Activated CD4-positive, alpha-beta T cell treated with anti-CD3 and anti-CD28 coated beads, Interleukin-2, amount 10 ng/mL, durations not matched to agents 24 days and 14 days (primary cell): ENCODE measurements at places on chromosomes 4 and X. TPM values are rescaled to one million over a fixed set of nuclear protein-coding genes. Genes with fewer than 3 reads are reported as not detected.

- H3K4me1 ChIP-seq: no peaks in the 10 kb centered on the region
- H3K4me3 ChIP-seq: no peak overlapping the region
- DNase-seq: no peak
- no peak overlapping the region for H3K27ac ChIP-seq
- no peaks in the 10 kb centered on the region for H3K36me3 ChIP-seq
Observed at GRCh38 chr4:84958434-84958833, 8.1 kb downstream of the WDFY3 start.

GRCh38 chrX:150768580-150769190 lies 75.5 kb downstream of the MTMR1 start:
- peaks cover 4% of the 10 kb centered on the region for H3K36me3 ChIP-seq
- H3K4me1 ChIP-seq: peaks cover 2% of the 10 kb centered on the region
- no peak overlapping the region for H3K27ac ChIP-seq
- no peak for DNase-seq
- no peak overlapping the region for H3K4me3 ChIP-seq
- no peaks in the 10 kb centered on the region for H3K27me3 ChIP-seq

GRCh38 chr4:186942758-186943377 lies 219.2 kb upstream of the FAT1 start:
- no peak overlapping the region for H3K27ac ChIP-seq
- H3K27me3 ChIP-seq: no peaks in the 10 kb centered on the region
- H3K36me3 ChIP-seq: no peaks in the 10 kb centered on the region
- no peaks in the 10 kb centered on the region for H3K4me1 ChIP-seq
- no peak overlapping the region for H3K4me3 ChIP-seq

DNA sequence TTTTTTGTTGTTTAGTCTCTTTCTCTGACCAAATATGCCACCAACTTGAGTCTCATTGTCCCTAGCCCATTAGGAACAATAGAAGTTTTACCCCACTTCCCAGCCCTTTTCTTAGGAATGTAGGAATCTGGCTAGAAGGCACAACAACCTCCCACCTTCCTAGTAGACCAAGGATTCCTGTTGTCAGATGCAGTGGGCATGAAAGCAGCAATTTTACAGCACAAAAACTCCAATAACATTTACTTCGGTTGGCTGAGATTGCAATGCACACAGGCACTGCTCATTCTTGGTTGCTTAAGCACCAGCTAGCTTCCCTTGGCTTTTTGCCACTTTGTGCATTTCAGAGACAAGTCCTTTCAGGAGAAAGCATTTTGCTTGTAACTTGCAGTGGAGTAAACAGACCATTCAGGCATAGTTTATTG lies 312.8 kb downstream of the TENM3 start:
- H3K27ac ChIP-seq: no peak overlapping the region
- peaks cover 5% of the 10 kb centered on the region for H3K27me3 ChIP-seq
- H3K4me1 ChIP-seq: no peaks in the 10 kb centered on the region
- H3K36me3 ChIP-seq: no peaks in the 10 kb centered on the region
- peak; percentile 28 for DNase-seq

- no peaks in the 10 kb centered on the region for H3K4me1 ChIP-seq
- no peak overlapping the region for H3K4me3 ChIP-seq
- no peak overlapping the region for H3K27ac ChIP-seq
- no peak for DNase-seq
- H3K27me3 ChIP-seq: peaks cover 14% of the 10 kb centered on the region
Observed at GRCh38 chr4:183729069-183729406, 69.9 kb downstream of the TRAPPC11 start.

DNA sequence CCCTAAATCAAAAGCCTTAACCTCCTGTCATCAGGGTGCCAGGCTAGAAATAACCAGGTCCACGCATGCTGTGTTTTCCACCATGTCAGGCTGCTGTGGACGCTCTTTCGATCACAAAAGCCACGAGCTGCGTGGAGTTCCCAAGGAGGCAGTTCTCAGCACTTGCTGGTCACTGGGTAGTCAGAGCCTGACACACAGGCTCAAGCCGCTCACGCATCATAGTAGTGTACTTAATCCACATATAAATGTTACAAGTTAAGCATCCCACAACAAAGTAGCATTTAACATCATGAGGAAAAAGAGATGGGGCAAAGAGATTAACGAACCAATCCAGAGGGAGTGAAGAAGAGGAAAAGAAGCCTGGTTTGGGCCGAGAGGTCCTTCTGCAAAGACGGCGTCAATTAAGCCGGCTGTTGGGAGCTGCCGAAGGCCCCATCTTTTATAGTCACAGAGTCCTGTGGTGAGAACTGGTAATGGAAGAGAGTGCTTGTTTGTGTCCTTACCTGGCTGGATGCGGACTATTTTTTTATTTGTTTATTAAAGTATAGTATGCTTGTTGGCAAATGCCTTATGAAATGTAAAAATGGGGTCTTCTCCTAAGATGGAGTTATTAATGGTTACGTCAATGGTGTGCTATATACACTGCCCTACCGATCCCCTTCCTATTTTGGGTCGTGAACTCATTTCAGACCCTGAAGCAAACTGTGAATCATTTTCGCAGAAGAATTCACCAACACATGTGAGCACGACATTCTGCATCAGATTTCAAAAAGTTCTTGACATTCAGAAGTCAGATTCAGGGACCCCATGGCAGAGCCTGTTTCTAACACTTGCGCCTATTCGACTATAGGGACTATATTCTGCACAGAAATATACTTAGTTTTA lies 675 bp downstream of the PRIMPOL start:
- peak; percentile 55 for DNase-seq
- peaks cover 46% of the 10 kb centered on the region for H3K4me1 ChIP-seq
- peak overlapping the region; percentile 92 for H3K27ac ChIP-seq
- H3K36me3 ChIP-seq: peaks cover 35% of the 10 kb centered on the region
- H3K27me3 ChIP-seq: no peaks in the 10 kb centered on the region
- peak overlapping the region; percentile 99 for H3K4me3 ChIP-seq

DNA sequence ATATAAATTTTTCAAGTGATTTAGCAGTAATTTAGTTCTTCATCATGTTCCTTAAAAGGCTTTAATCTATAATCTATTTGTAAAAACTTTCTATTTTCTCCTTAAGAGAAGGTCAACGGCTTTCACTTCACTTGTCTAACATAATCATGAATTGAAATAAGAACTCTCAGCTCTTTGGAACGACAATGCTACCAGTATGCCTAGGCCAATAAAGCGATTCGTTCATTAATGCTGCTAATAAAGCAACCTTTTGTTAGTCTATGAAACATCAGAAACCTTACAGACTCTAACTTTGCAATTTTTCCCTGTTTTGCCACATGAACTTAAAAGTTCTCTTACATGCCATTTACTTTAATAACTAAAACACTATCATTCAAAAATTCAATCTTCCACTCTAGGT lies 47.6 kb downstream of the FBXW7 start:
- H3K27ac ChIP-seq: no peak overlapping the region
- peaks cover 9% of the 10 kb centered on the region for H3K36me3 ChIP-seq
- no peak overlapping the region for H3K4me3 ChIP-seq
- no peaks in the 10 kb centered on the region for H3K27me3 ChIP-seq
- no peak for DNase-seq
- H3K4me1 ChIP-seq: peaks cover 48% of the 10 kb centered on the region

CSAG2 gene
- not detected in 2 replicates for total RNA-seq

DNA sequence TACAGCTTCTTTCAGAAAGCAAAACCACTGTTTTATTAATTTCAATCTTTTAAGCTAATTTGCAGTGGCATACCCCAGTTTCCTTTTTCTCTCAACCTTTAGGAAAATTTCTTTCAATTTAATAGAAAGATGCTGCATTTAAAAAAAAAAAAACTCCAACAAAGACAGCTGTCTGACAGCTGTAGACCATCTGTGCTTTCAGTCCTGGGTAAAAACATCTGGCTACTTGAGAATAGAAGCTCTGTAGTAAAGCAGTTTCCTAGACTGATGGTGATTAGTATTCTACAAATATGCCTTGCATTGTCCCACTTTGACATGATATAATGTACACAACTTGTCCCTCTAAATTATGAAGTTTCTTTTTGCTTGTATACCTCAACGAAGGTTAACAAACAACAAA lies 197.8 kb downstream of the EDA start:
- DNase-seq: no peak
- H3K4me3 ChIP-seq: no peak overlapping the region
- no peak overlapping the region for H3K27ac ChIP-seq
- H3K4me1 ChIP-seq: peaks cover 1% of the 10 kb centered on the region
- H3K27me3 ChIP-seq: no peaks in the 10 kb centered on the region

CCDC160 gene
- not detected in 2 replicates for total RNA-seq

DNA sequence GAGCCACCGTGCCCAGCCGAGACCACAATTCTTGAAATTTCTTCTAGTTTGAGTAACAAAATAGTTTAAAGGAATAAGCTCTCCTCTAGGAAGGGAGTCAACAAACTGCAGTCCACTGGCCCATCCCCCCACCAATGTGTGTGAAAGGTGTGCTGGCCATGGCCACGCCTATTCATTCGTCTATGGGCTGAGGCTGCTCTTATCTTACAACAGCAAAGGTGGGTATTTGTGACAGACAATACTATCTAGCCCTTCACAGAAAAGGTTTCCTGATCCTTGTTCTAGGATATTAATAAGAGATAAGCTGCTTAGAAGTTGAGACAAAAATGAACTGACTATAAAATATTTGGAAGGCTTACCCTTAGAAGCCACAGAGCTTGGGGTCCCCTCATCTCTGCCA lies 41.2 kb downstream of the BEND2 start:
- H3K36me3 ChIP-seq: no peaks in the 10 kb centered on the region
- H3K27me3 ChIP-seq: no peaks in the 10 kb centered on the region
- H3K27ac ChIP-seq: no peak overlapping the region

DNA sequence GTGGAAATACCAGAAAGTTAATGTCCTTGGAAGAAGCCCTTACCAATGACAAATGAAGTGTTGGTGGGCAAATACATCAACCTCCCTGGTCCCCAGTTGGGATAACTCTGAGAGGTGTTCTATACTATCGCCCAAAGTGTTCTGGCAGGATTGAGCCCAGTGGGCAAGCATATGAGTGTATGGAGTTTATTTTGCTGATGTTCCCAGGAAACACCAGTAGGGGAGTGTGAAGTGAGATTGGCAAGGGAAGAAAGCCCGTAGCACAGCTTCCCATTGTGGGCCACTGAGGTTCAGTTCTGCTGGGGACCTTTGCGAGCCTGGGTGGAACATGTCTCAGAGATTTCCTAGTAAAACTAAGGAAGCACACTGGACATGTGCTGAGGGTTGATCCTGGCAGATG lies 65.1 kb downstream of the ARHGAP6 start:
- no peak overlapping the region for H3K27ac ChIP-seq
- H3K4me1 ChIP-seq: no peaks in the 10 kb centered on the region
- H3K4me3 ChIP-seq: no peak overlapping the region
- no peaks in the 10 kb centered on the region for H3K36me3 ChIP-seq

GRCh38 chrX:116357329-116357728 lies 79.1 kb upstream of the SLC6A14 start:
- DNase-seq: no peak
- no peak overlapping the region for H3K4me3 ChIP-seq
- no peaks in the 10 kb centered on the region for H3K4me1 ChIP-seq

- no peak overlapping the region for H3K27ac ChIP-seq
- H3K36me3 ChIP-seq: no peaks in the 10 kb centered on the region
- no peaks in the 10 kb centered on the region for H3K27me3 ChIP-seq
Observed at GRCh38 chrX:14309431-14309830, 219.9 kb upstream of the GLRA2 start.

DNA sequence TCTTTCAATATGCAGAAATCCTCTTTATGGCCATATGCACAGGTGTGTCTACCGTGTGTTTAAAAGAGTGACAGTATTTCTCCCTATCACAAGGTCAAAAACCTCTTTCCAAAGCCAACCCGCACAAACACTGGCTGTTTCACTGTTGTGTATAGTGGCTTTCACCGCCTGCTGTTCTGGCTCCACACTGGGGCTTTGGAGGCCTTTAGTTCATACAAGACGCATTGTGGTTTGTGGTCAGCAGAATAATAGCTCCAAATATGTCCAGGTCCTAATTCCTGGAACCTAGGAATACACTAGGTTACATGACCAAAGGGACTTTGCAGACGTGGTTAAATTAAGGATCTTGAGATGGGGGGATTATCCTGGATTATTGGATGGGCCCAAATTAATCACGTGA lies 40.7 kb upstream of the FAM9A start:
- H3K4me3 ChIP-seq: no peak overlapping the region
- no peaks in the 10 kb centered on the region for H3K4me1 ChIP-seq
- H3K27ac ChIP-seq: no peak overlapping the region
- H3K36me3 ChIP-seq: no peaks in the 10 kb centered on the region

POLN gene
- 1.9 and 2.3 TPM in 2 replicates for total RNA-seq

GRCh38 chr4:119873132-119873531 lies 193.5 kb downstream of the MAD2L1 start:
- H3K4me1 ChIP-seq: no peaks in the 10 kb centered on the region
- no peak for DNase-seq
- H3K36me3 ChIP-seq: no peaks in the 10 kb centered on the region
- no peak overlapping the region for H3K4me3 ChIP-seq
- no peaks in the 10 kb centered on the region for H3K27me3 ChIP-seq
- H3K27ac ChIP-seq: no peak overlapping the region

DNA sequence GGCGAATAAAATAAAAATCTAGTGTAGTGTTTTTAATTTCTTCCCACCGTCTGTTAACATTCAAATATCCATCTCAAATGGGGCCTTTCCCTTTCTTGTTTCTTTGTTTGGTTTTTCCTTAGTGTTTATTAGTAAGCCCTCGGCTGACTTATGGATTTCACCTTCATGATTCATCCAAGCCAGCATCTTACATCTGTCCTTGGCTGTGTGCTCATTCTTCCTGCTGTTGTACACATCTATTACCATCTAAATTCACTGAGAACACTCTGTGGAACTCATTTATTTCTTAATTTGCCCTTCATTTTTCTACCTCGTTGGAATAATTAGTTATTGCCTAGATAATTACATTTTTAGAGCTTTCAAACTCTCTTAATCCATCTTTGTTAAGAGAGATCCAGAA lies 84.9 kb downstream of the SPCS3 start:
- no peak for DNase-seq
- H3K27ac ChIP-seq: no peak overlapping the region
- H3K4me1 ChIP-seq: no peaks in the 10 kb centered on the region
- H3K27me3 ChIP-seq: no peaks in the 10 kb centered on the region
- no peak overlapping the region for H3K4me3 ChIP-seq
- no peaks in the 10 kb centered on the region for H3K36me3 ChIP-seq

AFP gene
- not detected in 2 replicates for total RNA-seq

XKRX gene
- total RNA-seq: 0.12 and 0.23 TPM in 2 replicates

ADGRG4 gene
- total RNA-seq: not detected in 2 replicates

GRCh38 chrX:2342281-2342688 lies 158.5 kb downstream of the DHRSX start:
- H3K4me1 ChIP-seq: no peaks in the 10 kb centered on the region
- DNase-seq: no peak
- no peak overlapping the region for H3K27ac ChIP-seq
- no peaks in the 10 kb centered on the region for H3K27me3 ChIP-seq
- no peak overlapping the region for H3K4me3 ChIP-seq

GRCh38 chrX:40508560-40508959 lies 72.2 kb upstream of the ATP6AP2 start:
- H3K27me3 ChIP-seq: no peaks in the 10 kb centered on the region
- H3K4me3 ChIP-seq: no peak overlapping the region
- H3K27ac ChIP-seq: no peak overlapping the region
- no peaks in the 10 kb centered on the region for H3K4me1 ChIP-seq
- no peaks in the 10 kb centered on the region for H3K36me3 ChIP-seq
- no peak for DNase-seq

ZNF280C gene
- 6.0 and 7.5 TPM in 2 replicates for total RNA-seq
